ENCODE measurements at places on chromosomes 2 and 18. TPM values are rescaled to one million over a fixed set of nuclear protein-coding genes. Genes with fewer than 3 reads are reported as not detected.

The MAP2 gene
- total RNA-seq: 3.1 TPM

DNA sequence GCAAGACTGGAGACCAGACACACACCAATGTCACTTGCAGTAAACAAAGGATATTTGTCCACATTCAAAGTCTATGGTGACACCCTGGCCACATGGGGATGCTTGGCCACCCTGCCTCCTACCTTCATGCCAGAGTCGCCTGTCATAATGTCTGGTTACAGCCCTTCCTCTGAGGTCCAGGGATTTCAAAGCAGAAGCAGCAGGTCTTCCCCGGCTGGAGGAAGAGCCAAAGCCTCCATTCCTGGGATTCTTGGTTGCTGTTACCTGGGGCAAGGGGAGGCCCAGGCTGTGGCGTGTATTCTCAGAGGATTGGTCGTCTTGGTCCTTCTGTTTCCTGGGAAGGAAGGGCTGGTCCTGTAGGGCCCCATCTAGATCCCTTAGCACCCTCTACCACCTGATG lies 2.3 kb upstream of the ALPP start:
- H3K27me3 ChIP-seq: no peaks in the 10 kb centered on the region
- peaks cover 6% of the 10 kb centered on the region for H3K4me1 ChIP-seq
- DNase-seq: no peak
- no peaks in the 10 kb centered on the region for H3K36me3 ChIP-seq
- no peak overlapping the region for H3K27ac ChIP-seq
- H3K4me3 ChIP-seq: no peak overlapping the region

The RTKN gene
- 10.5 TPM for total RNA-seq

- no peak overlapping the region for H3K27ac ChIP-seq
- no peaks in the 10 kb centered on the region for H3K36me3 ChIP-seq
- H3K4me1 ChIP-seq: no peaks in the 10 kb centered on the region
- DNase-seq: no peak
- no peak overlapping the region for H3K4me3 ChIP-seq
- H3K27me3 ChIP-seq: no peaks in the 10 kb centered on the region
Measured at GRCh38 chr2:223995569-223995968, 38.3 kb downstream of the MRPL44 start.

GRCh38 chr18:37565101-37565976 lies at the start of gene CELF4:
Gene CELF4 (minus strand): TSS chr18:37565798.
- H3K27me3 ChIP-seq: peaks cover 30% of the 10 kb centered on the region
- peaks cover 7% of the 10 kb centered on the region for H3K4me1 ChIP-seq
- H3K36me3 ChIP-seq: no peaks in the 10 kb centered on the region

DNA sequence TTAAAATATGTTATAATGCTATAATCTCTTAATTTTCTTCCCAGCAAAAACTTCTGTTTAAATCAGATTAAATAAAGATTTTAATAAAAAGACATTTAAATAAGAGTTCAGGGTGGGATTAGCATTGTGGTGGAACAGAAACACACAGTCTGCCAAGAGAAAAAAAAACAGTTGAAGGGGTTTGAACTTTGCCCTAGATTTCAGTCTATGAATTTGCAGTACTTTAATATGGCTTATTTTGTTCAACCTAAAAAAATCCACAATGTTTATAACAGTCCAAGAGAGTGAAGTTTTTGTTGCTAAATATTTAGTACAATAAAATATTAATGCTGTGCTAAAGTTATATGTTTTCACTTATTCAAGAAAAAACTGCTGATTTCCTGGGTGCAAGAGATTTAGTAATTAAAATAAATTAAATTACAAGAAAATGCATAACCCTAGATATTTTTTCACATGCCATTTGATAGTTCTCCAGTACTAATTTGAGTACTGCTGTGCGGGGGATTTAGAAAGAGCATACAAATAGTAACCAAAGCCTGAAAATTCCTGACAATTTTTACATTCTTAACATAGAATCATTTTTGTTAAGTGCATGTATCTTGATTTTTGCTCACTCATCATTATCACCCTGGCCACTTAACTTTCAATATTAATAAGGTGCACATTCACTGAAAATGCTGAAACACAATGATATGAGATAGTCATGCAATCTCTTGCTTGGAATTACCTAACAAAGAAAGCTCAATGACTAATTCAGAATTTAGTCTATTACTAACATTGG lies 52.6 kb downstream of the SLC40A1 start:
- H3K4me3 ChIP-seq: no peak overlapping the region
- H3K36me3 ChIP-seq: no peaks in the 10 kb centered on the region
- H3K4me1 ChIP-seq: no peaks in the 10 kb centered on the region
- DNase-seq: no peak
- no peaks in the 10 kb centered on the region for H3K27me3 ChIP-seq

- no peaks in the 10 kb centered on the region for H3K36me3 ChIP-seq
- no peak overlapping the region for H3K4me3 ChIP-seq
- H3K27ac ChIP-seq: no peak overlapping the region
- DNase-seq: no peak
Measured at GRCh38 chr2:195871326-195871725, 197.3 kb downstream of the DNAH7 start.

DNA sequence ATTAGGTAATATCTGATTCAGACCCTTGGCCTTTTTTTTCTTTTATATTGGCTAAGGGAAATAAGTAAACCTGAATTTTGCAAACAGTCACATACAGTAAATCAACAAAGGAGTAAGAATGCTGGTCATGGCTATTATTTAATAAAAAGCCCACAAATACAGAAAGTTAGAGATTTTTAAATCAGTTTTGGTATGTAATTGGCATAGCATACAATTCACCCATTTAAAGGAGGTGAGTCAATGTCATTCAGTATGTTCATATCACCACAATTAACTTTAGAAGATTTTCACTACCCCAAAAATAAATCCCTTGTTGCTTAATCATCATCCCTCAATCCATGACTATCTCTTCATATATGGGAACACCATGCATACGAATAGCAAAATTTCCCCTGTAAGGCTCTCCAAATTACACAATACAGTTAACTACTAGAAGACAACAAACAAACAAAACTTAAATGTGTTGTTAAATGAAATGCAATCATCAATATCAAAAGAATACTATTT lies 45.9 kb upstream of the NYAP2 start:
- H3K4me1 ChIP-seq: no peaks in the 10 kb centered on the region
- H3K36me3 ChIP-seq: no peaks in the 10 kb centered on the region
- H3K4me3 ChIP-seq: no peak overlapping the region
- no peak for DNase-seq

The SP140 gene
- total RNA-seq: 424 TPM

DNA sequence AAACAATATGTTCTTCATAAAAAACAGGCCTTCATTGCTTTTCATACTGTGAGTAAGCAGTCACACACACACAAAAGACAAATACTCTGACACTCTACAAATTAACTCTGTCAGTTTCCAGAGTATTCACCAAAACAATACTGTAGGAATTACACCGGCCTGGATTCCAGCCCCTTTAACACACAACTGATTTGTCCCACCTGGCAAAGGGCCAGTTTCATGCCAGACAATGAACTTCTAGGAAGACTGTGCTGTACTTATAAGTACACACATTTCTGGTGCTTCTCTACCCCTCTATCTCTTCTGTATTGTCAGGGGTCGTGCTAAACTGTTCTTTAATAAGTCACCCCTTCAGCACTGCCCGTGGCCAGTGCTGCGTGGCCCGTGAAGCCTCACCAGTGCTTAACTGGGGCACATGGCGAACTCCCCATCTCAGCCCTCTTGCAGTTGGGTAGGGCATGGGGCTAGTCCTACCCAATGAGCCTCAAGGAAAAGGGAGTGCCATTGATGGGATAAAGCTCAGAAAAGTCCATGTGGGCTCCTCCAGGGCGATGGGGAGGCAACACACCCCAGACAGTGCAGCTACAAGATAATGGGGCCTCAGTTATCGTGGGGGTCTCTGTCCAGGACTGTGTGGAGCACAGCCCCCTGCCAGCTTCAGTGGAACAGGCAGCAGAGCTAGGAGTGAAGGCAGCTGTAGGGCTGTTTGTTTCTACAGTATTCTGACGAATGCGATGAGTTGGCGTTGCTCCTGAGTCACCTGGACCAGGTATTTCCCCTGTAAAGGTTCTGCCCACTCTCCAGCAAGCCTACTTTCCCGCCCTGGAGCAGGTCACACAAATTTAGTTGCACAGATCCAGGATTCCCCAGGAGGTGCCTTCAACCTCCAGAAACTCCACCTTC lies 99.0 kb downstream of the SP3 start:
- no peak for DNase-seq
- peaks cover 10% of the 10 kb centered on the region for H3K4me1 ChIP-seq
- no peaks in the 10 kb centered on the region for H3K36me3 ChIP-seq
- no peak overlapping the region for H3K27ac ChIP-seq

The CRYGD gene
- total RNA-seq: not detected

The STARD6 gene
- total RNA-seq: not detected

DNA sequence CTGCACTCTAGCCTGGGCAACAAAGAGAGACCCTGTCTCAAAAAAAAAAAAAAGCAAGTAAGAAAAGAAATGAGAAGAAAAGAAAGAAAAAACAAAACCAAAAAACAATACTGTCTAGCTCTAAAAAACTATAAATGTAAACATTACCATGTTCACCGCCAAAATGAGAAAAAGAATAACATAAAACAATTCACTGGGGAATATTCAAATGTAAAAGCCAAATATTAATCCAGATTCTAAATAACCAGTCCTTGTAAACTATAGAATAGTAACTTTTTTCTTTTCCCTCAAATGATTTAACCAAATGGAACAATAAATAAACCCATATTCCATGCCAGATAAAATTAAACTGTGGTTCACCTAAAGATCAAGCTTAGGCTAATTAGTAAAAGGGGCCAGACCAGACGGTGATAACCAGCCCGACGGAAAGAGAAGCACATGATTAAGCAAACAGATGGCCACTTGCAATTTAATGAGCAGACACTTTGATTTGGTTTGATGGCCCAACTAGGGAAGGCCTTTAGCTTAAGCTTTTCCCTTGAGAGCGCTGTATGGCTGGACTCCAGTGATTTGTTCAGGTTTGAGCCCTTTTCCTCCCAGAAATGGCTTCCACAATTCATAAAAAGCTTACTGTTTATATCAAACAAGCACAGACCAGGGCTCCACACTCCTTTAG lies 39.4 kb upstream of the ZNF397 start:
- DNase-seq: no peak
- H3K4me3 ChIP-seq: no peak overlapping the region
- H3K27me3 ChIP-seq: no peaks in the 10 kb centered on the region
- H3K4me1 ChIP-seq: no peaks in the 10 kb centered on the region
- H3K27ac ChIP-seq: no peak overlapping the region

DNA sequence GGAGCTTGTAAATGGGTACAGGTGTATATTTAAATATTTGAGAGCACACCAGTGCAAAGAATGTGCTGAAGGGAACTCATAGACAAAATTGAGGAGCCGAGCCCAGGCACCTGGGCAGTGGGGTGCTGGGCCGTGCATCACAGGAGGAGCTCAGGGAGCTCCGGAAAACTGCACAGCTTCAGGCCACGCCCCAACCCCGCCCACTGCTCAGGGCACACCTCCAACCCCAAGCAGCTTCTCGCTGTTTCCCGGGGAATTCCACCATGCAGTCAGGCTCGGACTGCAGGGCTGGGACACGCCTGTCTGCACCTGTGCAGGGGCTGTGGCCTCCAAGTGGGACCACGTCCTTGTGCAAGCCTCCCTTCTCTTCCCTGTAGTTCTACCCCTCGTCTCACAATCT lies 243.0 kb downstream of the HDAC4 start:
- DNase-seq: no peak
- no peak overlapping the region for H3K4me3 ChIP-seq
- H3K36me3 ChIP-seq: peaks cover 26% of the 10 kb centered on the region
- no peaks in the 10 kb centered on the region for H3K4me1 ChIP-seq
- H3K27ac ChIP-seq: no peak overlapping the region

The DLGAP1 gene
- 0.07 TPM for total RNA-seq

Measured in B cell (primary cell).